H54 (cell line): ENCODE measurements at places on chromosomes 2 and 18.

- no peak for DNase-seq
Observed at GRCh38 chr18:12336171-12336613, 28.2 kb downstream of the TUBB6 start.

GRCh38 chr2:237540223-237540775, 26.1 kb upstream of the PRLH start:
- no peak for DNase-seq

- no peak for DNase-seq
Observed at GRCh38 chr2:241851325-241852115, 7.2 kb downstream of the PDCD1 start.

DNA sequence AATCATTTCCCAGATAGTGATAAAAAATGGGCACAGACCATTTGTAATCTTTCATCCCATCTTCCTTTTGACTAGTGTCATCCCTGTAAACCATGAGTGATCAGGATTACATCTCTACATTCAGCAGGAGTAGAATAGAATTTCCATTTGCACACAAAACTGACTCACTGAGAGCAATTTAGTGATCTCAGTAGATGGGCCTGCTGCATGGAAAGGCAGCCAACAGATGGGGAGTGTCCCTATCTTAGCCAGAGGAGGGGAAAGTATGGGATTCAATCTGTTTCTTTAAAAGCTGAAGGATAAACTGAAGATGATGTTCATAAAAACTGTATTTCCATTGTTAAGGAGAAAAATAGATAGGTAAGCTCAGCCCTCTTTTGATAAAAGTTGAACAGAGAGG, 441.7 kb downstream of the ZNF521 start:
- no peak for DNase-seq

GRCh38 chr2:140711867-140712266, 1418.9 kb downstream of the LRP1B start:
- DNase-seq: no peak

DNA sequence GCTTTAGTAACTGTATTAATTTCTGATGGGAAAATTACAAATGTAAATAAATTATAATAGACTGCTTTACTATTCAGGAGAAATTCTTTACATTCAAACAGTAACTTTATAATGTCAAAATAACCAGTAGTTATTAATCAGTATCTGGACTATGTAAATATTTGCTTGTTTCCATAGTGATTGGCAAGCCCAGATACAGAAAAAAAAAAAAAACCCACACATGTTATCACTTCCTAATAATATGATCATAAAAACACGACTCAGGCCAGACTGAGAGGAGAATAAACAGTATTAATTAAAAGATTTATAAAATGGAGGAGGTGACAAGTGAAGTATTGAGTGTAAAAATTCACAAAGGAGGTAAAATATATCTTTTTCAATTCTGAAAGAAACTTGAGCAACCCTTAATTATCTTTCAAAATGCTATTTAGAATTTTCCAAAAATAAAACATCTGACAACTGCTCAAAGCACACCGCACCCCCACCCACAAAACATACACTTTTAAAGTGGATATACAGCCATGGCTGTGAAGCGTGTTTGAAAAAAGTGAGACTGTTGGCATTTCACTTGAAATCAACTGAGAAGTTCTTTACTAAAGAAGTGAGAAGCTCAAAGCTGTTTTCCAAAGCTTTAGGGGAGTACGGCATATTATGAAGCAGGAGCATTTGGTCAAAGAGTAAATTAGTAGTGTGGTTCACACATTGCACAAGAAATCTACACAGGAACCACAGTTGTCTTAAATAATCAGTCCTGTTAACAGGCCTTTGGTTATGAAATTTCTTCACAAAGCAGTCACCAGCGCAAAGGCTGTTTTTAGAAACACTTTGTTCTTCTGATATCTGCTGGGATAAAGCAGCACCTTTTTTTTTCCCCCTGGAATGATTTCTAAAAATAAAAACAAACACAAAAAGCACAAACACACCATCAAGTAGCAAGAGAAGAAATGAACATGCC, 475.8 kb downstream of the TXNL1 start:
- no peak for DNase-seq
